ENCODE measurements at places on chromosomes 5 and 9.

- peak; percentile 52 for DNase-seq
These were observed 16.1 kb upstream of the CMBL start for GRCh38 chr5:10323588-10324488.

DNA sequence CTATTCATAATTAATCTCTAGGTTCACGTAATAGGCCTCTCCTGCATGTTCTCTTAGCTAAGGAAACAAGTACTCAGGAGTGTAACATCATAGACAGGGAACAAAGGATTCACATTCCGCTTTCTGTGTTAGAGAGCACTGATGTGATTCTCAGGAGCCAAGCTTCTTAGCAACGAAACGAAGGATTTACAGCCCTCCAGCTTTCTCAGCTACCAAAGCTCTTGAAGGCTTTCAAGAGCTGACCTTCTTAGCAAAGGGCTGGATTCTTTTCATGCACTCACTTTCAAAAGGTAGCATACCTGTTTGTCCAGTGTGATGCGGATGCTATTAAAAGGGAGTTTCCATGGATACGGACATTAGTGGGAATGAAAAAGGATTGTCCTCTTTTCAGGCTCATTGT lies 107.4 kb downstream of the TUSC1 start:
- no peak for DNase-seq

- no peak for DNase-seq
These were observed 271.5 kb downstream of the ADGRV1 start for GRCh38 chr5:90830058-90830457.

DNA sequence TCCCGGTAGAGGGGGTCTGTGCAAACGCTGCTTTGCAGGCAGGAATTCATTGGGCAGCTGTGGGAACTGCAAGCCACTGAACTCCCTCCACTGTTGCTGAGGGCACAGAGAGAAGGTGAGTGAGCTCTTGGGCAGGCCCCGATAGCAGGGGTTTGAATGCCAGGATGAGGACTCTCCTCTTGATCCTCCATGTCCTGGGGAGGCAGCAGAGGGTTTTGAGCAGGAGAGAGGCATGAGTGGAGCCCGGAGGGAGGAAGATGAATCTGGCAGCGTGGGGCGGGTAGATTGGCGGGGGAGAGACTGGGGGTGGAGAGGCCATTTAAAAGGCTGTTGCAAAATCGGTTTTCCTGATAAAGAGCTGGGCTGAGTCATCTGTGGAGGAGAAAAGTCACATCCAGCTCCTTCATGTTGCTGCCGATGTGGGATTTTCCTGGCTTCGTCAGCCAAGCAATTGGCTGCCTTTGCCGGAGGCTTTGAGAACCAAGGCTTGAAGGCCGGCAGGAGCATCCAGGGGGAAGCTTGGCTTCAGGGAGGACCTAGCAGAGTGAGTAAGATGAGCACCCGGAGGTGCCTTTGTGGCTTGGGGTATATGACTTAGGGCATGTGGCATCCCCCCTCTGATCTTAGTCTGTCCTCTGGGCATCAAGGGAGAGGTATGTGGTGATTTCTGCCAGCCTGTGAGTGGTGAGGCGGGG lies at the start of gene SYNPO:
TSS of gene SYNPO (plus strand) at position 350 of the 695 bp plus-strand sequence. CDS start 7,616 bp downstream, outside the sequence.
- DNase-seq = no peak

- DNase-seq = no peak
These were observed 74.1 kb upstream of the SH3PXD2B start for GRCh38 chr5:172528440-172528839.

GRCh38 chr5:6886866-6887265 lies 173.6 kb downstream of the TENT4A start:
- no peak for DNase-seq

GRCh38 chr5:429453-430188 lies 13.4 kb upstream of the EXOC3 start:
- no peak for DNase-seq

GRCh38 chr5:61653807-61654580 lies 321.9 kb downstream of the ZSWIM6 start:
- DNase-seq = no peak

DNA sequence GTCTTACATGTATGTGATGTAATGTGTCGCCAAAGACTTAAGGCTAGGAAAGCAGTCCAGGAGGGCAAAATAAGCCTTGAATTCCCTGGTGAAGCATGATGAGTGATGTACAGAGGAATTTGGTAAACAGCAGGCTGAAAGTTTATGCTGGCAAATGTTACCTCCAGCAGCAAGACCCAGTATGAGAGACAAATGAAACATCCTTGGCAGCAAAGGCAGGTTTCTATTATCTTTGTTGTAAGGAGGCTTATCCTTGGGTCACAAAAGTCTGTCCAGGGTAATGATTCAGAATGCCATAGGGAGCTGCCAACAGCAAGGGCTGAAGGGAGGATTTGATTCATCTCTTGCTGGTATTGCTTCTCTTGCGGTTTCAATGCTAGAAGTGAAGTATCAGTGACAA lies 75.9 kb upstream of the HTR4 start:
- no peak for DNase-seq

GRCh38 chr5:109849478-109850088 lies 159.9 kb downstream of the MAN2A1 start:
- no peak for DNase-seq

DNA sequence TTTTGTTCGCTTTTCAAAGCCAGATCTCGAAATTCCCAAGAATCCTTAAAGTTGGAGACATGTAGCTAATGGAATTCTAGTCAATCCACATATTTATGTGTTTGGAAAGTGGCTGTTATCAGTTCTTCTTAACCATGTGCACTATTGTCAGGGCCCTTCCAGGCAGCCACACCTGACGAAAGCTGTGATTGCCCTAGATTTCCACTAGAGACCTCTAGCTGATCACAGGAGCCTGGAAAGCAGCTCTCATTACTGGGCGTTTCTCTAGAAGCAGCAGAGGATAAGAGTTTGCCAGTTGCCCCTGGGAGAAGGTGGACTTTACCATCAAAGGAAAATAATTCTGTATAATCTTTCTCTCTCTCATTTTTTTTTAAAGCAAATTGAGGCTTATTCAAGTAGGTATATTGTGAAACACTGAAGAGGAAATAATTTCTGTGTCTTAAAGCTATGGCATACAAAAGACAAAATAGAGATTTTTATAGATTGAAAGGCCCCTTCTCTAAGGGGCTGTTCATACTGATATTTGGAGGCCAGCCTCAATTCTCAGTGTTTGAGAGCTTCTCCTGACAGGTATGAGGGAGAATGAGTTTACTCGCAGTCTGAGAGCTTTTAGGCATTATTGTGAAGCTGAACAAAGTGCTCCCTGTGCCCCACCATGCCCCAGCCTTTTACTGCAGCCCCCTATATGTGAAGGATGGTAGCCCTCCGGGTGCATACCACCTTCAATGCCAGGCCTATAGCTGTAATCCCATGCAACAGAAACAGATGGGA lies 405.4 kb upstream of the ACTBL2 start:
- peak; percentile 44 for DNase-seq

DNA sequence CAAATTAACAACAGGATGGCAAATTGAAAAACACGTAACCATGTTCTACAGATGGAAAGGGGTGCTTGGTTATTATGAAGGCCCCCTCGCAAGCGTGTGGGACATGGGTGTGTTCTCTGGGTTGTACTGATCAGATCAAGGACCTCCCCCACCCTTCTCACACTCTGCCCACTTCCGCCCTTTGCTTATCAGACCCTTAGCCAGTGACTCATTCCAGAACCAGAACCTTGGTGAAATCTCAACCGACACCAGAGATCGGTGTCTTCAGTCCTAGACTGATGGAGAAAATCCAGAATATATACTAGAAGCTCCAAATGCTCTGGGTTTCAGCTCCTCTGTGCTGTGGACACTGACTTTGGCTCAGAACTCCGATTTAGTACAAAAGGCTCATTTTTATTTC lies 64.9 kb downstream of the PTTG1 start:
- no peak for DNase-seq

DNA sequence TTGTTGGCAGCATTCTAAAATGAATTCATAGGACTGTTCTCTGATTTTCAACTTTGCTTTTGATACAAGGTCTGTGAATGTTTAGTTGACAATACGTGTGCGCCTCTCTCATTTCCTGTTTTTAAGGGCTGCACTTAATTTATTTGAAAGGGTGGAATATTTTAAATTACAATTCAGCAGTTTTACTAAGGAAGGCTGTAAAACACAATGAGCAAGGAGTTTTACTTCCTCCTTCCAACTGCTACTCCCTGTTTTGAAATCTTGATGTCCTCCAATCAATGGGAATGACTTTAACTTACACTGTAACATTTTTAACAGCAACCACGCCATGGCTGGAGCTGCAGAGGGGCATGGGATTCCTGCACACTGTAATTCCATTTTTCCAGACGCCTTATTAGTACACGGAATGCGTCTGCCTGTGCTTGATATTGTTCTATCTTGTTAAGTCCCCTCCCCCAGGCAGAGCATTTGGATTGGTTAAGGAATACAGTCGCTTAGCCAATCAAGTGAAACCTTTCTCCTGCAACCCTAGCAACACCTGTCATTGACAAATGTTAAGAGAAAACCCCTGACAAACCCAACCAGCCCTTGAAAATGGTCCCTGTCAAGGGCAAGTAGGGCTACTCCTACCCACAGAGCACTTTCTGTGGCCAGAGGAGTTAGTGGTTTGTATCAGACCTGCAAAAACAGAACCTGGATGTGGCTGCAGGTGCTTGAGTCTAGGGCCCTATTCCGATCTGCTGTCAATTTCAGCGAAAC lies 12.5 kb upstream of the ZSWIM6 start:
- DNase-seq = no peak

GRCh38 chr9:103991698-103992097 lies 102.4 kb upstream of the SMC2 start:
- DNase-seq = no peak

DNA sequence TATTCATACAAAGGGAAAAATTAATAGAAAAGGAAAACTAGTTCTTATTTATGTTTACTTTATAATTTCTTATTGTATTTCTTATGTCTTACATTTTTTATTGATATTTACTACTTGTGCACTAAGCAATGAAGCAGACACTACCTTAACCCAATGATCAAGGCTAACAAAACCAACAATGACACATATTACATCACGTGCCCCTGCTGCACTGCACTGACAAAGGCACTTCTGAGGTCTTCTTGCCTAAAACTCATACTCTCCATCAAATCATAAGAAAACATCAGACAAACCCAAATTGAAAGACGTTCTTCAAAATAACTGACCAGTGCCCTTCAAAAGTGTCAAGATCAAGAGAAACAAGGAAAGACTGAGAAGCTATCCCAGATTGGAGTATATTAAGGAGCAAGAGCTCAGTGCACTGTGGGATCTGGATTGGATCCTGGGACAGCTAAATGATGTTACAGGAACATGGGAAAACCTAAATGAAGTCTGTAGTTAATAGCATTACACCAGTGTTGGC lies 230.9 kb downstream of the AUH start:
- no peak for DNase-seq

- peak; percentile 33 for DNase-seq
These were observed 200.4 kb downstream of the LRRC70 start for GRCh38 chr5:62779010-62779422.

DNA sequence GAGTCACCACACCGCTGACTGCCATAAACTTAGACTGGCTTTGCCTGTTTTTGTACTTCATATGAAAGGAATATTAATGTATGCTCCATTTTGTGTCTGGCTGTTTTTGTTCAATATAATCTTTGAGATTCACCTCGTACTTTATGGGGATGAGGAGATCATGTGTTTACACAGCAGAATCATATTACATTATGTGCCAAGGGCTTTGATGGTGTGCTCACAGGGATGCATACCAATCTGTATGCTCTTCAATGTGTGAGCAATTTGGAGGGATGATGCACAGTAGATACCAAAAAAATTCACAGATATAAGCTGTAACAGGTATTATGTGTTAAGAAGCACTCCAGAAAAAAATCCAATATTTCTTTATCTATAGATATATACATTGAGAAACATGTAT lies 113.7 kb downstream of the GABRB2 start:
- DNase-seq = peak; percentile 9

- DNase-seq = no peak
These were observed 280.4 kb downstream of the MEF2C start for GRCh38 chr5:88602584-88602983.

GRCh38 chr5:102596951-102597350 lies 98.2 kb upstream of the SLCO6A1 start:
- DNase-seq = no peak

DNA sequence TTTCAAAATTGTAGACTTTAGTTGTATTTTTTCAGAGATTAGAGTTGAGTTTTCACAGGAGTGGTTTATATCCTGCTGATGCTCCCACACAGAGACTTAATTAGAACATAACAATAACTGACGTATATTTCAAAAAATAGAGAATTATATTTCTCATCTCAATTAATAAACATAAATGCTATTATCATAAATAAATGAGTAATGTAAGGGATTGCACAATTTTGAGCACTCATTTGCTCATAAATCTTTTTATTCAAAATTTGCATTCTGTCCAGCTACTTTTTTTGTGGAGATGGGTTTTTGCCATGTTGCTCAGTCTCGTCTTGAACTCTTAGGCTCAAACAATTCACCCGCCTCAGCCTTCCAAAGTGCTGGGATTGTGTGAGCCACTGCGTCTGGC lies 515.7 kb upstream of the RORB start:
- DNase-seq = no peak

DNA sequence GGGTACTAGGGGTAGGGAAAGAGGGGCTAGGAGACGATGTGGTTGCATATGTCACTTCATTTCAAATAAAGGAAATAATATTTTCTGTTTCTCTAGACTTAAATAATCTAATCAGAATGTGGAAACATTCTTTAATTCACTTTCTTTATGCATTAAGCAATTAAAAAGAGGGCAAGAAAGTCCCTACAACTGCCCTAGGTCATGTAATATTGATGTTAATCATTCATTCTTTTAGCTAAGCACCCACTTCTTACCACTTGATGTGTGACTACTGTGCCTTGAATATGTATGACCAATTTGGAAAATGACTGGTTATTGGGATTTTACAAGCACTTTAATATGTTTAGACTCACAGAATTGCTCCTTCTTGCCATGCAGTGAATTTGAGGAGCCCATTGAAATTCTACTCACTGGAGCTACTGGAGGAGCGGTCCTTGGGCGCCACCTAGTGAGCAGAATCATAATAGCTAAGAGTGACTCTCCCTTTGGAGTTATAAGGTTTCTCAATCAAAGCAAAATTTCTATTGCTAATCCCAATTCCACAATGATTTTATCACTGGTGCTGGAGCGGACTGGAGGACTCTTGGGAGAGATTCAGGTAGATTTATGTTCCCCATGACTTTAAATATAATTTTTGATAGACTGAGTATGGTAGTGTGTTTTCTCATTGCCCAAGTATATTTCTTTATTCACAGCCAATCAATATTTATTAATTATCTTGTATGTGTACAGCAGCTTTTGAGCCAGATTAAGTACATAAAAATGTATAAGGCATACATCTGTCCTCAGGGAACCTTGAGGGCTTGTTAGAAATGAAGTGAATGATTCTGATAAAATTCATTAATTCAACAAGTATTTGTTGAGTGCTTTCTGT lies 225.1 kb downstream of the ADGRV1 start:
- peak; percentile 34 for DNase-seq

Measured in SHP77 treated with DMSO at 0.1 percent for 48 hours (cell line).